ENCODE measurements at places on chromosomes 13 and 19. TPM values are rescaled to one million over a fixed set of nuclear protein-coding genes. Genes with fewer than 3 reads are reported as not detected.

DNA sequence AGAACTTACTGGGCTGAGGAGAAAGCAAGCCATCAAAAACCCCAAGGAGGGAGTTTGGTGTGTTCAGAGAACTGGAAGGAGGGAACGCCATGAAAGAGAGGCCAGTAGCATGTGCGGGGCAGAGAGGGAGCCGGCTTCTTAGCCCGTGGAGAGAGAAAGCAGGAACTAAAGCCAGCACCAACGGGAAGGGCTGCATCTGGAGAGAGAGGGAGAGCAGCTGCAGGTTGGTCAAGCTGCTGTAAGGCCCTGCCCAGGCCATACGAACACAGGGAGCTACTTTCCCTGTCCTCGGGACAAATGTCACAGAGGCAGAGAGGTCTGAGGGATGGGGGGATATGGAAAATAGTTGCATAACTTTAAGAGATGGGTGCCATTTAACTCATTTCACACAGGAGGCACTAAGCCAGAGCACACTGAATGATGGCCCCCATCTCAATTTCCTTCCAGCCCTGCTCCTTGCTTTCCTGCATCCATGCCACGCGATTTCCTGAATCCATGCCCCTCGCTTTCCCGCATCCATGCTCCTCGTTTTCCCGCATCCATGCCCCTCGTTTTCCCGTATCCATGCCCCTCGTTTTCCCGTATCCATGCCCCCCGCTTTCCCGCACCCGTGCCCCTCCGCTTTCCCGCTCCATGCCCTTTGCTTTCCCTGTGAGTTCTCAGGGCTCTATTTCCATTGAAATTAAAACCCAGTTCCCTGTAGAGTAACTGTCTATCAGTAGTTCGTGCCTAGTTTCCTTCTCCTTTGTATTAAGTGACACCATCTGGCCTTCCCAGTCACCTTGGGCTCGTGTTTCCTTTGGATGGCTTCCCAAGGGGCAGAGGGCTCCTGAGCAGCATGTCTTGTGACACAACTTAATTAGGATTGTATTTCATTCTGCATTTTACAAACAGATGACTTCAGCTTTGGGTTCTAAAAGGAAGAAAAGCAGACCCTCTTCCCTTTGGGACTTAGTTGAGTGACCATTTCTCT lies 31.5 kb upstream of the TPT1 start:
- H3K27me3 ChIP-seq, result no peaks in the 10 kb centered on the region
- DNase-seq, result no peak
- peaks cover 24% of the 10 kb centered on the region for H3K4me1 ChIP-seq
- peak overlapping the region; percentile 72 for H3K27ac ChIP-seq
- peaks cover 14% of the 10 kb centered on the region for H3K36me3 ChIP-seq
- H3K4me3 ChIP-seq, result no peak overlapping the region

DNA sequence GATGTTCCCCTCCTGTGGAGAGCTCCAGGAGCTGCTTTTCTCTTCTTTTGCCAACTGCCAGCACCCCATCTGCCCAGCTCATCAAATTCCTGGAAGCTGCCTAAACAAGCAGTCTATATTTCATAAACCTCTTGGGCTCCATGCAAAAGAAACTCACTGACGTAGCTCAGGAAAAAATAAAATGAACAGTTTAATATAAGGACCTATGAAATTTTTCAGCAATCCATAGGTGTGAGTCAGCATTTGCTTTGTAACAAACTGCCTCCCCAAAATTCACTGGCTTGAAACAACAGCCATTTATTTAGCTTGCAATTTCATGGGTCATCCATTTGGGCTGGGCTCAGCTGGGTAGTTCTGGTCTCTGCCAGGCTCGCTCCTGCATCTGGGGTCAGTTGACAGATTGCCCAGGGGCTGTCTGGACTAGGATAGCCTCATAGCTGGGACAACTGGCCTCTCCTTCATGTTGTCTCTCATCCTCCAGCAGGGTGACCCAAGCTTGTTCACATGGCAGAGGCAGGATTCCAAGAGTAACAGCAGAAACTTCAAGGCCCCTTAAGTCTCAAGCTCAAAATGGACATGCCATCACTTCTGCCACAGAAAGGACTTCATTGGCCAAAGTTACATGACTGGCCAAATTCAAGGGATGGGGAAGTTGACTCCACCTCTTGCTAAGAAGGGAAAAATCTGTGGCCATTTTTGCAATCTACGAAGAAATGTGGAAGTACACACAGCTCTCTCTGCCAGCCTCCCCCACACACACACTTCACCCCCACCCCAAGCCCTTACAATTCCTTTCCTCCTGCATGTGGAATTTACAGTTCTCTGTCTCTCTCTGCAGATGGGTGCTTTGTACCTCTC lies 7.9 kb upstream of the PVR start:
- DNase-seq, result no peak
- H3K27ac ChIP-seq, result peak overlapping the region; percentile 44
- no peaks in the 10 kb centered on the region for H3K36me3 ChIP-seq
- no peak overlapping the region for H3K4me3 ChIP-seq
- peaks cover 24% of the 10 kb centered on the region for H3K4me1 ChIP-seq
- H3K27me3 ChIP-seq, result peaks cover 16% of the 10 kb centered on the region

DNA sequence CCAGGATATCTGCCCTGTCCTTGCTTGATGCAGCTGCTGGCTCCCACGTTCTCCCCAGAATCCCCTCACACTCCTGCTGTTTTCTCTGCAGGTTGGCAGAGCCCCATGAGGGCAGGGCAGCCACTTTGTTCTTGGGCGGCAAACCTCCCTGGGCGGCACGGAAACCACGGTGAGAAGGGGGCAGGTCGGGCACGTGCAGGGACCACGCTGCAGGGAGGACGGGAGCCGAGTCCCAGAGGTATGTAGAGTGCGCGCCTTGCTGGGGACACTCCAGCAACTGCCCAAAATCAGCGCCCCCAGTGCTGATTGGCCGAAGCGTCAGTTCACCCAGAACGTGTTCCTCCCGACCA lies 30.3 kb upstream of the MIER2 start:
- peaks cover 11% of the 10 kb centered on the region for H3K27me3 ChIP-seq
- H3K27ac ChIP-seq, result no peak overlapping the region
- DNase-seq, result peak; percentile 37
- H3K36me3 ChIP-seq, result no peaks in the 10 kb centered on the region
- H3K4me3 ChIP-seq, result no peak overlapping the region
- peaks cover 7% of the 10 kb centered on the region for H3K4me1 ChIP-seq

DNA sequence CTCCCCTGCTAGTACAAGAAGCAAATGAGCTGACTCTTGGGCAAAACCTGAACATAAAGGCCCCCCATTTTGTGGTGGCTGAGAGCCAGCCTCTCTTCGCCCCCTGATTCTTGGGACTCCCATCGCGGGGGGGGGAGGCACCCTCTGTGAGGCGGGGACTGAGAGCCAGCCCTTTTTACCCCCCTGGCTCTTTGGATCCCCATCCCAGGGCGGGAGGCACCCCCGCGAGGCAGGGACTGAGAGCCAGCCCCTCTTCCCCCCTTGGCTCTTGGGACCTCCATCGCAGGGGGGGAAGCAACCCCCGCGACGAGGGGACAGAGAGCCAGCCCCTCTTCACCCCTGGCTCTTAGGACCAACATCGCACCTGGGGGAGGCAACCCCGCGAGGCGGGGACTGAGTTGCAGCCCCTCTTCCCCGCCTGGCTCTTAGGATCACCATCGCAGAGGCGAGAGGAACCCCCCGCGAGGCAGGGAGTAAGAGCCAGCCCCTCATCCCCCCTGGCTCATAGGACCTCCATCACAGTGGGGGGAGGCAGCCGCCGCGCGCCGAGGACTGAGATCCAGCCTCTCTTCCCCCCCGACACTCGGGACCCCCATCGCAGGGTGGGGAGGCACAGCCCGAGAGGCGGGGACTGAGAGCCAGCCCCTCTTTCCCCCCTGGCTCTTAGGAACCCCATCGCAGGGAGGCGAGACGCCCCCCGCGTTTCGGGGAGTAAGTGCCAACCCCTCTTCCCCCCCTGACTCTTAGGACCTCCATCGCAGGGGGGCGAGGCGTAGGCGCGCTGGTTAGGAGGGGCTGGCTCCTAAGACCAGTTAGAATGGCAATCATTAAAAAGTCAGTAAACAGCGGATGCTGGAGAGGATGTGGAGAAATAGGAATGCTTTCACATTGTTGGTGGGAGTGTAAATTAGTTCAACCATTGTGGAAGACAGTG lies 2428.4 kb upstream of the PCDH20 start:
- H3K36me3 ChIP-seq, result no peaks in the 10 kb centered on the region
- H3K4me3 ChIP-seq, result no peak overlapping the region
- no peaks in the 10 kb centered on the region for H3K27me3 ChIP-seq
- DNase-seq, result no peak

DNA sequence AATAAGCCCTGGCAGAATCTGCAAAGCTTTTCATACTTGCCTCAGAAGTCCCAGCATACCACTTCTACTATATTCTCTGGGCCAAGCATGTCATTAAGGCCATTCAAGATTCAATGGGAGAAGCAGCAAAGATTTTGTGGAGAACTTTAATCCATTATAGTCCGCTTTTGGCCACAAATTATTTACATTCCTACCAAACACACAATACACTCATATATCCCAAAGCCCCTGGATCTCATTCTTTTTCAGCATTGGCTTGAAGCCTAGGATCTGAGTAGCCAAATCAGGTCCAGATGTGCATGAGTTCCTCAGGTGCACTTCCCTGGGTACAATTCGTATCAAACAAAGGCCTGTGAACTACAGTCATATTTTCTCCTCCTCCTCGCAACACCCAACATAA lies 203.4 kb downstream of the NDFIP2 start:
- H3K4me3 ChIP-seq, result no peak overlapping the region
- DNase-seq, result no peak
- no peaks in the 10 kb centered on the region for H3K27me3 ChIP-seq
- peaks cover 2% of the 10 kb centered on the region for H3K4me1 ChIP-seq
- no peaks in the 10 kb centered on the region for H3K36me3 ChIP-seq

GRCh38 chr13:45682494-45683008 lies 19.6 kb upstream of the CBY2 start:
- H3K4me1 ChIP-seq, result peaks cover 38% of the 10 kb centered on the region
- no peak overlapping the region for H3K4me3 ChIP-seq
- no peaks in the 10 kb centered on the region for H3K36me3 ChIP-seq
- no peak for DNase-seq
- H3K27ac ChIP-seq, result no peak overlapping the region

- no peak overlapping the region for H3K27ac ChIP-seq
- H3K36me3 ChIP-seq, result no peaks in the 10 kb centered on the region
- H3K27me3 ChIP-seq, result peaks cover 86% of the 10 kb centered on the region
- DNase-seq, result no peak
Measured at GRCh38 chr19:12996406-12997094, 1.3 kb downstream of the NFIX start.

- no peak overlapping the region for H3K27ac ChIP-seq
- peaks cover 50% of the 10 kb centered on the region for H3K4me1 ChIP-seq
- DNase-seq, result no peak
- H3K4me3 ChIP-seq, result peak overlapping the region; percentile 49
- no peaks in the 10 kb centered on the region for H3K27me3 ChIP-seq
- H3K36me3 ChIP-seq, result peaks cover 7% of the 10 kb centered on the region
Measured at GRCh38 chr19:18850471-18851375, 19.0 kb downstream of the UPF1 start.

DNA sequence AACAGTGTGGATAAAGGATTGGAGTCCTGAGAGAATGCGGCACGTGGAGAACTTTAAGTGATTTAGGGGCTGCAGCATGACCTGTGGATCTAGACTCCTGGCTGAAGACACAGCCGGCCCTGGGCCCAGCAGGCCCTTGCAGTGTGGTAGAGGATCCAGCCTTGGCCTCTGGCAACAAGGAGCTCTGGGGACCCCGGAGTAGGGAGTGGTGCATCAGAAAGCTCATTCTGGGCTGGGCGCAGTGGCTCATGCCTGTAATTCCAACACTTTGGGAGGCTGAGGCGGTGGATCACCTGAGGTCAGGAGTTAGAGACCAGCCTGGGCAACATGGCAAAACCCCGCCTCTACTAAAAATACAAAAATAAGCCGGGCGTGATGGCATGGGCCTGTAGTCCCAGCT lies 76.0 kb downstream of the CHST8 start:
- no peaks in the 10 kb centered on the region for H3K36me3 ChIP-seq
- H3K27ac ChIP-seq, result no peak overlapping the region
- H3K4me3 ChIP-seq, result no peak overlapping the region
- peaks cover 27% of the 10 kb centered on the region for H3K27me3 ChIP-seq
- DNase-seq, result no peak

- no peaks in the 10 kb centered on the region for H3K36me3 ChIP-seq
- DNase-seq, result no peak
- no peaks in the 10 kb centered on the region for H3K27me3 ChIP-seq
Measured at GRCh38 chr19:4083677-4084546, 17.2 kb upstream of the ZBTB7A start.

DNA sequence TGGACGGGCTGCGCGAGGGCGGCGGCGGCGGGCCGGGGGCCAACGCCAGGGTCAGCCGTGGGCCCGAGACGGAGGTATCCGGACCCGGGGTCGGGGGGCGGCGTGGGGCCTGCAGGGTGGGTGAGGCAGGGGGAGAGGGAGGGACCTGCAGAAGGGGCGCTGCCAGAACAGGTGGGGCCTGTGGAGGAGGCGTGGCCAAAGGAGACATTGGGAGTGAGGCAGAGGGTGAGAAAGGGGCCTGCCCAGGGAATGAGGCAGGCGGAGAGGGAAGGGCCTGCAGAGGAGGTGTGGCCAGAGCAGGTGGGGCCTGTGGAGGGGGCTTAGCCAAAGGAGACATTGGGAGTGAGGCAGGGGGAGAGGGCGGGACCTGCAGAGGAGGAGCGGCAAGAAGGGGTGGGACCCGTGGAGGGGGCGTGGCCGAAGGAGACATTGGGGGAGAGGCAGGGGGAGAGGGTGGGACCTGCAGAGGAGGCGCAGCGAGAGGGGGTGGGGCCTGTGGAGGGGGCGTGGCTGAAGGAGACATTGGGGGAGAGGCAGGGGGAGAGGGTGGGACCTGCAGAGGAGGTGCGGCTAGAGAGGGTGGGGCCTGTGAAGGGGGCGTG lies 4.2 kb downstream of the PRR36 start:
- peaks cover 25% of the 10 kb centered on the region for H3K27me3 ChIP-seq
- H3K4me3 ChIP-seq, result no peak overlapping the region
- no peak for DNase-seq
- peaks cover 13% of the 10 kb centered on the region for H3K4me1 ChIP-seq
- peaks cover 4% of the 10 kb centered on the region for H3K36me3 ChIP-seq

GRCh38 chr13:50974268-50974667 lies 64.7 kb downstream of the RNASEH2B start:
- H3K4me1 ChIP-seq, result no peaks in the 10 kb centered on the region
- DNase-seq, result no peak
- H3K4me3 ChIP-seq, result no peak overlapping the region
- no peak overlapping the region for H3K27ac ChIP-seq
- H3K27me3 ChIP-seq, result no peaks in the 10 kb centered on the region

DNA sequence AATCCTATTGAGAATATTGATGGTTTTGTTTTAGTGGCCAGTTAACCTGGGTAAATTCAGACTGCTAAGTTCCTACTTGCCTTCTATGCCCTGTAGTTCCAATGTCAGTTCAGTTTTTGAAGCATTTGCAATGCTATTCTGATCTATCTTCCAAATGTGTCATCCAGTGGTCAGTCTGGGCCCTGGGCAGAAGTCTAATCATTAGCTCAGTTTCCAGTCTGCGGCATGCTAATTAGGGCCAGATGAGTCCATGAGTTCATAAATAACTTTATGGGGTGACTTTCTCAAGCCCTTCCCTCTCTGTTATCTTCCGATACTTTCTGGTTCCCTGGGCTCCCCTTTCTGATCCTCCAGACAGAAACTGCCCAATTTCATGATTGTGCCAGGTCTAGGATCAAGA lies 32.7 kb downstream of the FAM187B start:
- DNase-seq, result no peak
- H3K27ac ChIP-seq, result no peak overlapping the region
- H3K4me3 ChIP-seq, result no peak overlapping the region
- no peaks in the 10 kb centered on the region for H3K36me3 ChIP-seq

Gene PLIN3
- 77.4 TPM for total RNA-seq

Gene PEG3
- not detected for total RNA-seq

Gene LRRC4B
- total RNA-seq, result 21.7 TPM

Gene NOVA2
- total RNA-seq, result 0.17 TPM

Gene MADCAM1
- total RNA-seq, result 0.74 TPM
